PC-9 (cell line): ENCODE measurements at places on chromosomes 7 and 10. TPM values are rescaled to one million over a fixed set of nuclear protein-coding genes. Genes with fewer than 3 reads are reported as not detected.

ADCY1 gene
- not detected in 2 replicates for total RNA-seq

C10orf90 gene
- 0.59 TPM in 1 of 2 replicates, not detected in the other for total RNA-seq

EPHA1 gene
- 35.5 and 39.3 TPM in 2 replicates for total RNA-seq

CPA2 gene
- total RNA-seq, result not detected in 2 replicates

ZSCAN25 gene
- 20.5 and 21.8 TPM in 2 replicates for total RNA-seq

GOLGA7B gene
- 0.90 and 1.1 TPM in 2 replicates for total RNA-seq

SLC16A12 gene
- total RNA-seq, result 0.65 and 0.74 TPM in 2 replicates

DYNC1I1 gene
- not detected in 2 replicates for total RNA-seq

SERPINE1 gene
- total RNA-seq, result 36.2 and 45.8 TPM in 2 replicates

GPR158 gene
- total RNA-seq, result 9.0 and 12.2 TPM in 2 replicates

CCDC172 gene
- not detected in 2 replicates for total RNA-seq

PBLD gene
- total RNA-seq, result 9.3 and 11.7 TPM in 2 replicates

BICC1 gene
- total RNA-seq, result not detected in 2 replicates

HHEX gene
- 5.8 and 7.8 TPM in 2 replicates for total RNA-seq
